ENCODE measurements at places on chromosomes 5 and 9. TPM values are rescaled to one million over a fixed set of nuclear protein-coding genes. Genes with fewer than 3 reads are reported as not detected.

LECT2 gene
- total RNA-seq, result not detected

DNA sequence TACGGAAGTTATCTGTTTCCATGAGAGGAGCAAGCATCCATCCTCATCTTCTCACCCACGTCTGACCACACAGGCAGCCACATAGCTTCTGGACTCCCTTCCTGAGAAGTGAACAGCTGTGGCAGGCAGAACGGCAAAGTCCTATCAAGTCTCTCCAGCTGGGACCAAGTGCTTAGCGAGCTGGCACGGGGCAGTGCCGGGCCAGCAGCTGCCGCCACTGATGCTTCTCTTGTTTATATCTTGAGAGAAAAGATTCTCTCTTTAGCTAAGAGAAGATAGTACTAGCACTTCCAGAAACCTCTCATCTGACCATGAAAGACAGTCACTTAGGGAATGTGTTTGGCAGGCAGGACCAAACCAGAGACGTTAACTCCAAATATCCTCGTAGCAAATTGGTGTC is 37.2 kb downstream of the PLAC8L1 start:
- no peak for DNase-seq
- H3K4me1 ChIP-seq, result peaks cover 6% of the 10 kb centered on the region
- no peaks in the 10 kb centered on the region for H3K27me3 ChIP-seq
- H3K4me3 ChIP-seq, result no peak overlapping the region

- H3K4me3 ChIP-seq, result no peak overlapping the region
- no peak for DNase-seq
- no peaks in the 10 kb centered on the region for H3K36me3 ChIP-seq
- H3K27ac ChIP-seq, result no peak overlapping the region
Measured at GRCh38 chr5:154740957-154741356, 14.2 kb upstream of the LARP1 start.

GRCh38 chr5:52077941-52078815 is 694.9 kb downstream of the ISL1 start:
- no peak overlapping the region for H3K4me3 ChIP-seq
- H3K27me3 ChIP-seq, result no peaks in the 10 kb centered on the region
- peaks cover 7% of the 10 kb centered on the region for H3K4me1 ChIP-seq

- no peaks in the 10 kb centered on the region for H3K4me1 ChIP-seq
- no peak overlapping the region for H3K27ac ChIP-seq
- no peak for DNase-seq
- no peaks in the 10 kb centered on the region for H3K27me3 ChIP-seq
- H3K36me3 ChIP-seq, result no peaks in the 10 kb centered on the region
Measured at GRCh38 chr9:36127652-36128244, 8.8 kb upstream of the GLIPR2 start.

- DNase-seq, result peak; percentile 87
- no peaks in the 10 kb centered on the region for H3K4me1 ChIP-seq
- no peak within 1 kb of the TSS for H3K27ac ChIP-seq
- peak within 1 kb of the TSS; percentile 55 for H3K4me3 ChIP-seq
- no peaks in the 10 kb centered on the region for H3K36me3 ChIP-seq
Measured at GRCh38 chr5:140042643-140043507, at the start of gene NRG2. Gene NRG2 (minus strand): TSS chr5:140043299.

DNA sequence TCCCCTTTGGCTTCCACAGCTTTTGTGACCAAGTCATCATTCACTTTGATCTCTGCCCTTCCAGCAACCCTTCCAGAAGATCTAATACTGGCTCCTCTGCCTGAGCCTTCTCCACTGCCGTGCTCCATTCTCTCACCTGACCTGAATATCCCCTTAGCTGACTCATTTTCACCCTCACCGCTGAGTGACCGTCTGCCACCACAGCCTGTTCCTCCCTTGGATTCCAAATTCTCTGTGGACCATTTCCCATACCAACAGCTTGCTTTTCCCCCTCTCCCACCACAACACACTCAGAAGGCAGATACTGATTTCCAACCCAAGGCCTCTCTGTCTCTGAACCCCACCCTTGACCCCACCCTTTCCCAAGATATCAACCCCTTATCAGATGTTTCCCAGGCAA is 20.5 kb upstream of the SPATA31D1 start:
- no peak overlapping the region for H3K27ac ChIP-seq
- H3K4me1 ChIP-seq, result no peaks in the 10 kb centered on the region
- no peaks in the 10 kb centered on the region for H3K27me3 ChIP-seq
- H3K36me3 ChIP-seq, result no peaks in the 10 kb centered on the region
- no peak for DNase-seq

All from H1 (cell line).